ENCODE measurements at places on chromosomes 1 and 21.

- no peak for DNase-seq
Observed at GRCh38 chr1:39576016-39576657, 453 bp downstream of the PABPC4 start.

DNA sequence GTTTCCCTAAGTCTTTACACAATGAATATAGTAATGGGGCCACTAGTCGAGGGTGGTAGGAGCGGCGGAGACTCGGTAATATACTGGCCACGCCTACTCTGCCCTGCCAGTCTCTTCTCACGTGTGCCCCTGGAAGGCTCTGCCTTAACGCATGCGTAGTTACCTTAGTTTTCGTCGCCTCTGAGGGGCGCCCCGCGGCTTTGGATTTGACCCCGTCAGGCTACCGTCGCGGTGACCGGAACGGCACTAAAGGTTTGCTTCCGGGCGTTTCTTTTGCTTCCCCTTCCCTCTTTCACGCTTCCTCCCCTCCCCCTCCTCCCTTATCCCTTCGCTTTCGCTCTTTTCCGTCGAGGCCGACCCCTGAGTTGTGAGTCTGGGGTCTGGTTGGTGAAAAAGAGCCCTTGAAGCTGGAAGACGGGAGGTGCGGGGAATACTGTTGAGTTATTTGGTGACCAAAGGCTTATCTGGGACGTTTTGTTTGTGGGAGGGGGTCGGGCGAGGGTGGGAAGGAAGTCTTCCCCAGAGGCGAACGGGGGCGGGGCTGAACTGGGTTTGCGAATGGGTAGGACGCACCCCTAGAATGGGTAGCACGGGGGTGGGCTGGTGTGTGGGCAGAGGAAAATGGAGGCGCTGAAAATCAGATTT lies at the start of gene SETDB1:
Gene SETDB1, plus strand, starts transcription at position 267 of the 645 bp plus-strand sequence. CDS start 1,352 bp downstream, outside the sequence.
- DNase-seq, result peak; percentile 97

DNA sequence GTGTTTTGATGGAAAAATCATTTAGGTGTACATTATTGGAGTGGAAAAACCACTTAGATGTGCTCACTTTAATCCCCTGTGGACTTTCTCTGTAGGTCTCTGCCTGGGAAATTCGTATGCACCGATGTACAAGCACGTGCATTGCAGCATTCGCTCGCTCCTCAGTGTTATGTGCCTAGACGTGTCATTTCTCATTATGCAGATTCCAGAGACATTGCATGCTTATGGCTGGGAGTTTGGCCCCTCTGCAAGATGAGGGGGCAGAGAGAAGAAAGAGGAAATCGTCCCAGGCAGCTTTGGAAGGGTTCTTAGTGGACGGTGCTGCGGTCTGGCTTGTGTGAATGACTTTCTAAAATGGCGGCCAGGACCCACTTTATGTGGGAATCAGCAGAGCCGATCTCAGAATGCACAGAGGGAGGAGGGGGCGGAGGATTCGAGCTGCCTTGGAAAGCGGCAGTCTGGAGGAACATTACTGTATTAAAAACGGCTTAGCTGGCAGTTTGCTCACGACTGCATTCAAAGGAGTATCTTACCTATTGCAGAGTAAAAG lies 2.3 kb downstream of the SPEN start:
- DNase-seq, result peak; percentile 49

DNA sequence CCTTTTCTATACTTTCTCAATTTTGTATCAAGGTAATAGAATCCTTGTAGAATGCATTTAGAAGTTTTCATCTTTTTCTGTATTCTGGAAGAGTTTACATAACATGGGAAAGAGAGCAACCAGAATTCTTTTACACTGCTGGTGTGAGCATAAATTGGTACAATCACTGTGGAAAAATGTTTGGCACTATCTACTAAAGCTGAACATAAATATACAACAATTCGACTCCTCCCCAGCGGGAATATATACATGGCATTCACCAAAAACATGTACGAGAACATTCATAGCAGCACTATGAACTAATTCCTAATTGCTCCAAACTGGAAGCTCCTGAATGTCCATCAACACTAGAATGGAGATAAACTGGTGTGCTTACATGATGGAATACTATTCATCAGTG lies 1.8 kb upstream of the ACBD6 start:
- DNase-seq, result no peak

DNA sequence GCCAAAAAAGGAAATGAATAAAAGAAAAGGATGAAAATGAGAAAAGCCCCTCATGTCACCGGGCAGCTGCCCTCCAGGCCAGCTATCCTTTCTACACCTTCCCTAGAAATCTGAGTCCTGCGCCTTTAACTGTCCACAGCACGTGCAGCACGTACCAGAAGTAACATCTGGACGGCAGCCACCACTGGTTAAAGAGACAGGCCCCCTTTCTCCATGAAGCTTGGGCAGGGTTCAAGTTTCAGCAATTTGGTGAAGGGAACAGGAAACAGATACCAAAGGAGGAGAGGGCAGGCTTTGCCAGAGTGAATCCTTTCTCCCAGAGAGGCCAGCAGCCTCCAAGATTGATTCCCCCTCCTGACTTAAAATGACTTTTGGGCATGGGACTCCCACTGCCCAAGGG lies 3.6 kb upstream of the KIAA2013 start:
- DNase-seq, result peak; percentile 74

- DNase-seq, result no peak
Observed at GRCh38 chr1:152112101-152112884, 3.0 kb downstream of the TCHH start.

DNA sequence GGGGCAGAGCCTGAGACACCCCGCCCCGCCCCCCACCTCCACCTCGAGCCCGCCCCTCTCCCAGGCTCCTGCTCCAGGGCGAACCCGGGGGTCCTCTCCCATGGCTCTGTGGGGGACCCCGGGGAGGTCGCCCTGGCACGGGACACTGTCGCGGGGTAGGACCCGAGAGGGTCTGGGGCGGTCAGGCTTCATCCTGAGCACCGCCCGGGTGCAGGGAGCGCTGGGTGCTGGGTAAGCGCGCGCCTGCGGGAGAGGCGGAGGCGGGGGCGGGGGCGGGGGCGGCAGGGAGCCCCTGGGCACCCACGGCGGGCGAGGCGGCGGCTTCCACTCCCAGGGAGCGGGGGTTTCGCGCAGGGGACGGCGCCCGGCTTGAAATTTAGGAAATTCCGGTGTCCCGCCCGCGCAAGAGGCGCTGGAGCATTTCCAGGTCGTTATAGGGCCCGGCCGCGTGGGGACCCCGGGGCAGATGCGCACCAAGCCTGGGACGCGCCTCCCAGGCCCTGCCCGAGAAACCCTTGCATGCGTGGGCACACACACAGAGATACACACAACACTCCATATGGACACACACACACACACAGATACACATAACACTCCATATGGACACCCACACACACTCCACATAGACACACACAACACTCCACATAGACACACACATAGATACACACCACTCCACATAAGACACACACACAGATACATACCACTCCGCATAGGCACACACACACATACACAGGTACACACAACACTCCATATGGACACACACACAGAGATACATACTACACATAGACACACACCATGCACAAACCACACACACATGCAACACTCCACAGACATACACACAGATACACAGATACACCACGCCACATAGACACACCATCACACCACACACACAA lies 48.7 kb upstream of the SLC19A1 start:
- peak; percentile 43 for DNase-seq

DNA sequence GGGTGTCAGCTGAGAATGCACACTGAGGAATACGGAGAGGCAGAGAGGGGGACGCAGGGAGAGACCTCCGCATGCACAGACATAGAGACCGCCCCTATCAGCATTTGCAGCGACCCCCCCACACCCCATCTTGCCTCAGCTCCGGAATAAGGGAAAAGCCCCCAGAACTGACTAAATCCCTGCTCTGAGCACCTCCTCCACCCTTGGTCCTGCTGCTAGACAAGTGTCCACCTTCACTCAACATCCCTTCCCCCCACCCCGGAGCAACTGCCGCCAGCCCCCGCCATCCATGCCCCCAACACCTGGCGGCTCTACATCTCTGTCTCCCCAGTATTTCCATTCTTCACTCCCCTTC lies 769 bp downstream of the SV2A start:
- no peak for DNase-seq

GRCh38 chr1:182406012-182406411 lies 5.5 kb upstream of the TEDDM1 start:
- no peak for DNase-seq

- DNase-seq, result no peak
Observed at GRCh38 chr1:25197235-25197975, 34.9 kb downstream of the SYF2 start.

GRCh38 chr1:31027693-31028526 lies 37.6 kb downstream of the PUM1 start:
- no peak for DNase-seq

GRCh38 chr1:151546011-151546925 lies 6.2 kb downstream of the TUFT1 start:
- no peak for DNase-seq

GRCh38 chr1:222257027-222257426 lies 290.9 kb downstream of the HHIPL2 start:
- DNase-seq, result no peak

DNA sequence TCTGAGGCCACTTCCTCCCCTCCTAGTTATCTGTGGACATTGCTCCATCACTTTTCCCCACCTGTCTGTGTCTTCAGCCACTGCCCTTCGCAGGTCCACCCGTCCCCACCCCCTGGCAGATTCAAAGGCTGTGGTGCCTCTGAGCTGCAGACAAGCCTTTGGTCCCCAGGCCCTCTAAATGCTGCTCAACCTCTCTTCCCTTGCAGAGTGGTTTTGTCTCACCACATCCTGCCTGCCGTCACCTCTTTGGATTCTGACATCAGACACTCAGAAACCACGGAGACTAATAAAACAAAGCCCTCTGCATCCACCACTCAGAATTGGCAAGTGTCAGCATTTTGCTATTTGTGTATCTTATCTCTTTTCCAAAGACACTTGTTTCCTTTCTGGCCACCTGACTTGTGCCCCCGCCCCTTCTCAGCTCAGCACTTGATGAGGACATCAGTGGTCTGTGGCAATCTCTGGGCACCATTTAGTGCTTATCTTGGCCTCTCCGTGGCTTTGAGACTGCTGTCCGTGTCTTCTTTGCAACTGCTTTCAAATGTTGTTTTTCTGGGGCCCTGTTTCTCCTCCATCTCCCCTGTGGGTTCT lies 7.7 kb downstream of the CNIH3 start:
- no peak for DNase-seq

DNA sequence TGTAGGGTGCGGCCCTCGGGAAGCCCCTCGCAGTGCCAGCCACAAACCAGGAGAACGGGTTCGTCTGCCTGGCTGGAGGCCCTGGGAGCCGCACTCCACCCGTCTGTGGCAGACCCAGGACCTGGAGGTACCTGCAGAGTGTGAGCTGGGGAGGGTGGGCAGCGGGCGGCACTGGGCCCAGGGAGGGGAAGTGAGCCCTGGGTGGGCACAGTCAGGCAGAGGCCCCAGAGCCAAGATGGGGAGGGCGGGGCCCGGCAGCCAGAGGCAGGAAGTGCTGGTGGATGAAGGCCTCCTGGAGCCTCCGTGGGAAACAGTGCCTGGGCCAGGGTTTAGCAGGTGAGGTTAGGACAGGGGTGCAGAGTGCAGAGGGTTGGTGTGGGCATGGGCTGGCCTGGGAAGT lies 4.0 kb upstream of the PEX10 start:
- DNase-seq, result no peak

DNA sequence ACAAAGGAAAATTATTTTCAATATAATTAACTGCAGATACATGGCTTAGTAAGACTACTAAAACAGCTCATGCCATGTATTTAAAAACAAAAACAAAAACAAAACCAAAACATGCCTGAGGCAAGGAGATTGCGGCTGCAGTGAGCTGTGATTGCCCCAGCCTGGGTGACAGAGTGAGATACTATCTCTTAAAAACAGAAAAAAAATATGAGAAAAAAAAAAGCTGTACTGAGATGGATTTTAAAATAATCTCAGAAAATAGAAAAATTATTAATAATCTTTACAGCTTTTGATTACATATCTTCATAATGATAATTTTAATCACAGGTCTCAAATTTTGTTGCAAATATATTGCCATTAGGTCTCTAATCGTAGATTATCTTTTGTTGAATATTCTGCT lies 24.0 kb upstream of the LIN9 start:
- DNase-seq, result no peak

DNA sequence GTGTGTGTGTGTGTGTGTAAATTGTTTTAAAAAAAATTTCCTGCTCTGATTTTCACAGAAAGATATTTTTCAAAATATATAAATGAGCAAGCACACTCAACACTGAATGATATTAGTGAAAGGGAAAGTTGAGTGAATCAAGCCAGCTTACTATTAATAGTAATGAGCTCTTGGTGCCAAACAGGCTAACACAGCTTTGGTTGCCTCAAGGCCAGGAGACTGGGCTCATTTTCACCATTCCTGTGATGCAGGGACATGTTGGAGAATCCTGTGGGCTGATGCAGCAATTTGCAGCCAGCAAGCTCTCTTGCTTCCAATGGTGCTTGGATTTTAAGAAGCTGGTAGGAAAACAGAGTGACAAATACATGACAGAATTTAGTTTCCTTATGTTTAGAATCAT lies 30.2 kb downstream of the PLA2G4A start:
- DNase-seq, result no peak

DNA sequence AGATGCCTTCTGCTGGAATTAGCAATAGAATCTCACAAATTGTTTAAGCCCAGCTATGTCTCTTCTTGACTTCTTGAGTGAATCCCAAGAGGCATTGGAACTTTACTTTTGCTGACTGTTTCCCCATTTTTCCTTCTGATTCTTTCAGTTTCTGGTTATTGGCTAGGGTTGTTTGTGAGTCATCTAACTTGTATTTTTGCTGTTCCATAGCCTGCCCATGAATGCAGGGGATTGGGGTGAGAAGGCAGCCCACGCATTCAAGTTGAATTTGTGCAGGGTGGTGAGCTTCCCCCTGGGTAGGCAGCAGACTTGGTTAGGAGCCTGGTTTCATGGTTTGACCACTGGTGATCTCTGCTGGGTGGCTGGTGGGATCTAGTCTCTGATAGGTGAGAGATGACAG lies 10.4 kb upstream of the KLF17 start:
- DNase-seq, result no peak

- peak; percentile 72 for DNase-seq
Observed at GRCh38 chr1:156383023-156383422, 14.0 kb downstream of the RHBG start.

- DNase-seq, result no peak
Observed at GRCh38 chr1:118736322-118736721, 251.8 kb downstream of the TBX15 start.

DNA sequence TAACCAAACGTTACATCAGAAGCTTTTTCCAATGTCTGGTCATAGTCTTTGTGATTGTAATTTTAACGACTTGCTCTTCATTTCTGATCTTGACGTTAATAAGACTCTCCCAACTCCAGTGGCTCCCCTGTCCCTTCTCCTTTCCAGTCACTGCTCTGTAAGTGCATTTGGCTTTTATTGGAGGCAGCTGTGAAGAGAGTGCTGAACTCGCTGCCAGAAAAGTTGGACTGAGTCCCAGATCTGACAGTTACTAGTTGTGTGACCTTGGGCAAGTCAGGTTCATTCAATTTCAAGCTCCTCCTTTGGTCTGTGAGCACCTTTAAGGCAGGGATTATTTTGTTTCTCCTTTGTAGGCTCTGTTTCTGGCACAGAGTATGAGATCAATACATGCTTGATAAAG lies 109.6 kb upstream of the TSPAN2 start:
- DNase-seq, result peak; percentile 66

- no peak for DNase-seq
Observed at GRCh38 chr1:93904228-93904627, 5.0 kb downstream of the GCLM start.
